ENCODE measurements at places on chromosomes 1 and 21. TPM values are rescaled to one million over a fixed set of nuclear protein-coding genes. Genes with fewer than 3 reads are reported as not detected.

The ADGRL4 gene
- total RNA-seq = not detected

The CD1C gene
- 0.37 TPM for total RNA-seq

The GPA33 gene
- total RNA-seq = 0.97 TPM

The ANKRD35 gene
- 0.80 TPM for total RNA-seq

The RBM11 gene
- 1.9 TPM for total RNA-seq

The ZNF672 gene
- 52.1 TPM for total RNA-seq

The TRIM46 gene
- 6.4 TPM for total RNA-seq

The ACKR1 gene
- total RNA-seq = not detected

The SLAMF9 gene
- total RNA-seq = not detected

The C4BPA gene
- total RNA-seq = not detected

The RPL5 gene
- 1,428 TPM for total RNA-seq

DNA sequence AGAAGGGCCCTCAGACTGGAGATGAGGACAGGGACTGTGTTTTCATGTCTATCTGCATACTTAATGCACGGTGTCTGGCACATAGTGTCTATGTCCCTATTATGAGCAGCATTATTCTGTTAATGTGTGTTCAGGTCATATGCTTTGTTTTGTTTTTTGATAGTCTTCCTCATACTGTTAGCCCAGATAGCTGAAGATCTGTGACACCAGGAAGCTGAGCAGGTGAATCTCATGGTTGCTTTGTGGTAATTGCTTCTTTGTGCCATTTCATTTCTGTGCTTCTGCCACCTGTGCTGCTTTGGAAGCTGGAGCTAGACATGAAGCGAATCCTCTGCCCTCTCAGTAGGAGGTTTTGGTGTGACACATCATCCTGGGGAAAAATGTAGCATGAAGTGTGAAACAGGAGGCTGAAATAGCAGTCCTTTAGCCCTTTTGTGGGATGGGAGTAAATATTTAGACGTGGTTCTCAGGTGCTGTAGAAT is 15.8 kb downstream of the SMAP2 start:
- peak; percentile 40 for DNase-seq
- H3K4me1 ChIP-seq = peaks cover 90% of the 10 kb centered on the region
- H3K27ac ChIP-seq = peak overlapping the region; percentile 50
- peaks cover 4% of the 10 kb centered on the region for H3K36me3 ChIP-seq
- H3K4me3 ChIP-seq = peak overlapping the region; percentile 44

GRCh38 chr1:19388980-19389379 is 76.9 kb downstream of the SLC66A1 start:
- H3K36me3 ChIP-seq = peaks cover 24% of the 10 kb centered on the region
- H3K27me3 ChIP-seq = no peaks in the 10 kb centered on the region
- H3K4me3 ChIP-seq = no peak overlapping the region

- H3K4me3 ChIP-seq = no peak overlapping the region
- no peaks in the 10 kb centered on the region for H3K36me3 ChIP-seq
- H3K4me1 ChIP-seq = no peaks in the 10 kb centered on the region
- DNase-seq = no peak
- H3K27me3 ChIP-seq = no peaks in the 10 kb centered on the region
- no peak overlapping the region for H3K27ac ChIP-seq
Measured at GRCh38 chr1:92442351-92442750, 44.4 kb downstream of the GFI1 start.

- no peaks in the 10 kb centered on the region for H3K27me3 ChIP-seq
- DNase-seq = no peak
- no peak overlapping the region for H3K4me3 ChIP-seq
- H3K27ac ChIP-seq = no peak overlapping the region
Measured at GRCh38 chr1:20325407-20325843, 34.8 kb downstream of the VWA5B1 start.

GRCh38 chr21:14550135-14550534 is 4.0 kb upstream of the SAMSN1 start:
- peaks cover 39% of the 10 kb centered on the region for H3K4me1 ChIP-seq
- no peak overlapping the region for H3K27ac ChIP-seq
- H3K4me3 ChIP-seq = no peak overlapping the region
- no peaks in the 10 kb centered on the region for H3K27me3 ChIP-seq

DNA sequence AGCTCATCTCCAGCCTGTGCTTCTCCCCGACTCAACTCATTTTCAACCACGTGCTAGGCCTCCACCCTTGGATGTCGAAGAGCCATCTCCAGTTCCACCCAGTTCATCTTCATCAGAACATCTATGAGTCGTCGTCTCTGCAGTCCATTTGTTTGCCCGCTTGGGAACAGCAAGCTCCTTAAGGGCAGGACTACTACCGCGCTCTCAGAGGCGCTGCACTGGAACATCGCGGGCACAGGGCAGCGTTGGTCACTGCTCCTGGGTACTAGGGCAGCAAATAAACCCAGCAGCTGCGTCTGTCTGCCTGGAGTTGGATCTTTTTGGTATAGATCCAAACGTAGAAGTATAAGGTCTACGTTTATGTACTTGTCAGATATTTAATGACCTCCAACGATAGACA is 478 bp upstream of the PRDM2 start:
- no peak for DNase-seq
- peak overlapping the region; percentile 66 for H3K4me3 ChIP-seq
- no peaks in the 10 kb centered on the region for H3K36me3 ChIP-seq
- H3K4me1 ChIP-seq = peaks cover 30% of the 10 kb centered on the region

DNA sequence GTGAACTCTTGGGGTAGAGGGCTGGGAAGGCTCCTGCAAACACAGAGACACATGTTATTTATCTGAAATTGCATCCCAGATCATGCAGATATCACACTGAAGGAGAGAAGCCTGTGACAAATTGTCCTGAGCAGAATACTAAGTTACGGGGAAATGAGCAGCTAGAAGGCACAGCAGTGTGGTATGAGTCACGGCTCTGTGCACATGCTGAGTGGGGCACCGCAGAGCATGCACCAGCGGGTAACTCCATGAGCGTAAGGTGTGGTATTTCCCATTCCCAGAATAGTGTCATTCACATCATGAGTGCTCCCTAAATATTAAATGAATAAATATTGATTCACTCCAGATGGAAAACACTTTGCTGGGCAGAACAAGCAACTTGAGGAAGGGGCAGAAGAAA is 21.3 kb upstream of the FCRL2 start:
- no peaks in the 10 kb centered on the region for H3K36me3 ChIP-seq
- no peak overlapping the region for H3K27ac ChIP-seq
- H3K4me3 ChIP-seq = no peak overlapping the region
- no peaks in the 10 kb centered on the region for H3K27me3 ChIP-seq

- no peak overlapping the region for H3K27ac ChIP-seq
- H3K4me3 ChIP-seq = no peak overlapping the region
- H3K36me3 ChIP-seq = no peaks in the 10 kb centered on the region
Measured at GRCh38 chr1:217196616-217197015, 434.3 kb downstream of the GPATCH2 start.

DNA sequence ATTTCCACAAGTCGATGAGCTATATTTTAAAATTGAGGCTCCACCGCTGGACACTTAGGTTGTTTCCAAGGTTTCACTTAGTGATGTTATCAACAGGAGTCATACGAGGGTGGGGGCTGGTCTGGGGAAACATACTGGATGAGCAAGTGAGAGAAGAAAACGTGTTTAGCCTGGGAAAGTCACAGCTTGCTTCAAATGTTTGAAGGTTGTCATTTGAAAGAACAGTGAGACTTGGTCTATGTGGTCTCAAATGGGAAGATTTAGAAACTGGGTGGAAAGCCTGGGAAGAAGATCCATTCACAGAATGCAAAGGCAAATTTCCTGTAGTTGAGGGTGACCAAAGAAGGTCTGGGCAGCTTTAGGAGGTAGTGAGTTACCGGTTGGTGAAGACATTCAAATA is 9.9 kb upstream of the DYRK1A start:
- no peak overlapping the region for H3K4me3 ChIP-seq
- DNase-seq = no peak
- H3K4me1 ChIP-seq = no peaks in the 10 kb centered on the region
- no peaks in the 10 kb centered on the region for H3K36me3 ChIP-seq
- peaks cover 3% of the 10 kb centered on the region for H3K27me3 ChIP-seq

DNA sequence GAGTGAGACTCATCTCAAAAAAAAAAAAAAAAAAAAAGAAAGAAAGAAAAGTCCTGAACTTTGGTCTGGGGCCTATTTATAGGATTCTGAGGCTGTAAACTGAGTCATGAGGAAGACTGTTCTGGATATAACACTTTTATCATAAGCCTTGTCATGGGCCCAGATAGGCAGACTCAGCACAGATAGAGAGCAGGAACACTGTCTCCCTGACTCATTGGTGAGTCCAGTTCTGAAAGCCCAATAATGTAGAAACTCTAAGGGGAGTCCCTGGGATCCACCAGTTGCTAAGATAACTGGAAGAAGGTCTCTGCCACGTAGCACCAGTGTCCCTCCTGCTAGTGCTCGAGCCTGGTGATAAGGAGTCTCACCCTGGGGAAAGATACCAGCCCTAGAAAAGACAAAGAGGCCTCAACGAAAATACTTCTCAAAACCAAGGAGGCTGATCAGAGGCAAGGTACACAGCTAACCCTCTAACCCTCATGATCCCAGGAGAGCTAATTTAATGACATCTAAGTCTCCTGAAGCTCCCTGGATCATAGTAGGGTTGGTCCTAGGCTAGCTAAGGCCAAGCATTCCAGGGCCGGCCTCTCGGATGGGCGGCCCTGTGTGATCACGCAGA is 43.5 kb downstream of the LPAR3 start:
- H3K4me3 ChIP-seq = no peak overlapping the region
- no peaks in the 10 kb centered on the region for H3K36me3 ChIP-seq
- no peak overlapping the region for H3K27ac ChIP-seq
- H3K4me1 ChIP-seq = peaks cover 27% of the 10 kb centered on the region

GRCh38 chr1:103084181-103084580 is 24.1 kb downstream of the COL11A1 start:
- no peaks in the 10 kb centered on the region for H3K27me3 ChIP-seq
- H3K4me1 ChIP-seq = no peaks in the 10 kb centered on the region
- no peak overlapping the region for H3K27ac ChIP-seq
- H3K36me3 ChIP-seq = no peaks in the 10 kb centered on the region

DNA sequence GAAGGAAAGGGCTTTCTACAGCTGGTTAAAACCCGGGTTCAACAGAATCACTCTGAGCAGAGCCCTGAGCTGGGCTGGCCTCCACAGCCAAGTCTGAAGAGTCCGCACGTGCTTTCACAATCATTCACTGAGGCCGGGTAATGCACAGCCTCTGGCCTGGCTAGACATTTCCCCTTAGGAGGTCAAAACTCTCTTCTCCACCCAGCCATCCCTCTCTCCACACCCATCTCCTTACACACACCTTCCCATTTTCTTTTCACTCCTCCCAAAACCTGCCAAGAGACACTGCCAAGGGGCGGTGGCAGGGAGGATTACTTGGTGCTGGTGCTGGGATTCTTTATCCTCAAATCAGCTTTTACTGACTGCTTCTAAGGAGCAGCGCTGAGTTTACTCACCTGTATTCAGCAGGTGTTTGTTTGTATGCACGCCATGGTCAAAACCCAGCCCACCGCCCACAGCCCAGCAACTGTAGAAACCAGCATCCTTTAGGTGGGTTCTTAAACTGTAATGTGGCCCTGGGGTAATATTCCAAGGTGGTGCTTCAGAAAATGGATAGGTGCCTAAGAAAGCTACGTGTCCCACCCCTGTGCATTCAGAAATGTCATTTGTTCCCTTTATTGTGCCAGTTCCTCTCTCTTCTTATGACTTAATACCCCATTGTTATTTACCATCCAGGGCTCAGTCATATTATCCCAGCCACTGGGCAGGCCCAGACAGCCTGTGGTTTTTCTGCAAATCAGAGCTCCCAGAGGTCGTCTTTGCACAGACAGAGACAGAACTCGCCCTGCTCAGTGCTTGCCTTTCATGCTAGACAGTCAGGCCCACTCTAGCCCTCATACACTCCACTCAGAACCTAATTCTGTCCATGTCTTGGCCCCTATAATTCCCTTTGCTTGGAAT is 80.2 kb downstream of the ADSS2 start:
- H3K4me3 ChIP-seq = no peak overlapping the region
- H3K27me3 ChIP-seq = no peaks in the 10 kb centered on the region
- no peaks in the 10 kb centered on the region for H3K36me3 ChIP-seq
- H3K4me1 ChIP-seq = no peaks in the 10 kb centered on the region

DNA sequence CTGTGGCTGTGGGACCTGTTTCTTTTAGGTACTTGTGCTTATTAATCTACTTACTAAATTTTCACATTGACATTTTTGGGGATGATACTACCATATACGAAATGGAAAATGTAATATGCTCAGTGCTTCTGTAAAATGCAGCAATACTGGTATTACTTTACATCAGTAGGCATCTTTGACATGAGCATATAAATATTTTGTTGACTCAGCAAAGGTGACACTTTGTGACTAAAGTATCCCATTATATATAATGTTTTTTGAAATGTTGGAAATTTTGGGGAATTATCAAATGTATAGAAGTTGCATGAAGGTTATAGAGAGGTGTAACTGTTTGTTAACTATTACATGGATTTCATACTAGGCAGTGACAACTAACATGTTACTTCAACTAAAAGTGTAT is 2.3 kb upstream of the FAM177B start:
- no peak for DNase-seq
- no peak overlapping the region for H3K27ac ChIP-seq
- H3K4me1 ChIP-seq = no peaks in the 10 kb centered on the region
- peaks cover 25% of the 10 kb centered on the region for H3K36me3 ChIP-seq

DNA sequence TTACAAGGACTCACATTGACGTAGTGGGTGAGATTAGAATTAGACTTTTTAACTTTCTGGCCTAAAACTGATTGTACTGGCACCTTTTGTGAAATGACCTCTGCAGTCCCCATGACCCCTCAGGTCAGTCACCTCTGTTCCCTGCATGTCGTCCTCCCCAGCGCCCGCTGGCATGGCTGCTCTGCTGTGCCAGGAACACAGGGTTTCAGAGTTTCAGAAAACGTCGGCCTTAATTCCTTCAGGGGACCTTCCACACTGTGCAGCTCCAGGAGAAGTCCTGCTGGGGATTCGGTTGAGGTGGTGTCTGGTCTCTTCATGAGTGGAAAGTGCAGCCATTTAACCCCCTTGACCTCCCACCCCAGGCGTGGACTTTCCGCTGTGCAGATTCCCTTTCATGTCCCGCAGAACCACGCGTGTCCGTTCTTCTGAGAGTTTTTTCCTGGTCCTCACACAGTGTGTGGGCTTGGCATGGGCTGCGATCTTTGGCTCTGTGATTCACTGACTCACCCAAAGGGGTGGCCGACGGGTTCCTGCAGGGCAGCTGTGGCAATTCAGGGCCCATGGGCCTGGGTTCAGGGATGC is 158.4 kb upstream of the COL6A1 start:
- H3K27me3 ChIP-seq = no peaks in the 10 kb centered on the region
- no peak for DNase-seq
- no peak overlapping the region for H3K27ac ChIP-seq
- no peaks in the 10 kb centered on the region for H3K36me3 ChIP-seq

DNA sequence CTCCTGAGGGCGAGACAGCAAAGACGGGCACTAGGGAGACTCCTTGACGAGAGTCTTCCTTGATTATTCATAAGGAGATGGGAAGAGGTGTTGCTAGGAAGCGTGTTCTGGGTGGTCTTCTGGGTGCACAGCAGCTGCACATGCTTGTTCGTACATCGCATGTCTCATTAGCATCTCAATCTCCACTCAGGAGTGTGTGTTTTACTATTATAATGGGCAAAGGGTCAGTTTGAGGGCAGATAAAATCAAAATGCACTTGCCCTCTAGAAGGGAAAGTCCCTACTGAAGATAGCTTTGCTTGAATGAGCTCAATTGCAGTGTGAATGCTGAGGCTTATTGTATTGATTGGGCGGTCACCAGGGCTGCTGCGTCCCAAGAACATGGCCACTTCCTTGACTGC is 50.2 kb upstream of the SCCPDH start:
- no peaks in the 10 kb centered on the region for H3K36me3 ChIP-seq
- DNase-seq = no peak
- no peak overlapping the region for H3K4me3 ChIP-seq
- H3K27ac ChIP-seq = no peak overlapping the region
- no peaks in the 10 kb centered on the region for H3K27me3 ChIP-seq

Measured in CD8-positive, alpha-beta memory T cell (primary cell).